Natural killer cell treated with Interleukin-12 subunit alpha and Interleukin-12 subunit beta and Interleukin-15 and Interleukin-18, amount 100 ng/mL, for 72 hours (primary cell): ENCODE measurements at places on chromosomes 11 and 22. TPM values are rescaled to one million over a fixed set of nuclear protein-coding genes. Genes with fewer than 3 reads are reported as not detected.
A peak's percentile ranks its signal among the peaks of the same experiment; 100 is the strongest.

OTUB1 gene
- 87.8 TPM for total RNA-seq

TPST2 gene
- 43.1 TPM for total RNA-seq

FXYD2 gene
- 1.5 TPM for total RNA-seq

FAM111B gene
- total RNA-seq, result 26.7 TPM

DNA sequence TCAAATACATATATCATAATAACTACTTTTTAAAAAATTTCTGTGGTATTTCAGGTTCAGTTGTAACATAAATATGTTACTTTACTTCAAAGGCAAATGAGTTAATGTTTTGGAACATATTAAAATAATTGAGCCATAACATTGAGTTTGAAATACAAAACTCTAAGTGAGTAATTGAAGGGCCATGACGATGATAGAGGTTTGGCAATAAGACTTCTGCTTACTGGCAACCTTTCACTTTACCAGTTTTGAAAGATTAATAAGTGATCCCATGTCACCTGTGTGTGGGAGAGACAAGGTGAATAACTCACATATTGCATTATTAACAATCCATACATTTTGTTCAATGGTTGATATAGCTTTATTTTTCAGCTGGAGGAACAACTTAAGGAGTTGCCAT, 144.4 kb downstream of the GRIA4 start:
- no peak for DNase-seq
- no peaks in the 10 kb centered on the region for H3K36me3 ChIP-seq
- no peak overlapping the region for H3K4me3 ChIP-seq
- H3K4me1 ChIP-seq, result no peaks in the 10 kb centered on the region

DNA sequence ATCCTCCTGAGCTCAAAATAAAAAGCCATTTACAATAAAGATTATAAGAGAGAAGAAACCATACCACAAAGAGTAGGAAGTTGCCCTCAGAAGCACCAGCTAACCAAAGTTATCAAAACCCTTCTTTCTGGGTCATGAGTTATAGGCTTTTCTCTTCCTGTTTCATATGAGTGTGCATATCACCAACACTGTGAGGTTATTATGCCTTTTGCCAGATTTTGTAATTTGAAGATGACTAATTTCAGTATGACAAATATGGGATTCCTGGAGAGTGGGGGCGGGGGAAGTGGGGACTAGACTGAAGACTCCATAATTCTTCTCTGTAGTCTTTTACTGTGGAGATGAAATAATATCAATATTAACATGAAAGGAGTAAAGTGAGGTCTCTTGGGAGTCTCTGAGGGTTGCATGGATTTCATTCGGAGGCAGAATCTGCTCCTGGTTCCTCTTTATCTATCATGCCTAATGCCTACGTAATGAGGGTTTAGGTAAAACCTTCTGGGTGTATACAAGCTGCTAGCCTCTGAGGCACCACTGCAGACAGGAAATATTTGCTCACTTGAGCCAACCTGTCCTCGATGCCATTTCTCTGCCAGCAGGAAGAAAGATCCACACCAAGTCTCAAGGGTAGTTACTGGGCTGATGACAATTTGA, 2.1 kb downstream of the LPXN start:
- DNase-seq, result peak; percentile 77
- peak overlapping the region; percentile 97 for H3K4me3 ChIP-seq
- no peaks in the 10 kb centered on the region for H3K27me3 ChIP-seq
- H3K27ac ChIP-seq, result peak overlapping the region; percentile 98

DNA sequence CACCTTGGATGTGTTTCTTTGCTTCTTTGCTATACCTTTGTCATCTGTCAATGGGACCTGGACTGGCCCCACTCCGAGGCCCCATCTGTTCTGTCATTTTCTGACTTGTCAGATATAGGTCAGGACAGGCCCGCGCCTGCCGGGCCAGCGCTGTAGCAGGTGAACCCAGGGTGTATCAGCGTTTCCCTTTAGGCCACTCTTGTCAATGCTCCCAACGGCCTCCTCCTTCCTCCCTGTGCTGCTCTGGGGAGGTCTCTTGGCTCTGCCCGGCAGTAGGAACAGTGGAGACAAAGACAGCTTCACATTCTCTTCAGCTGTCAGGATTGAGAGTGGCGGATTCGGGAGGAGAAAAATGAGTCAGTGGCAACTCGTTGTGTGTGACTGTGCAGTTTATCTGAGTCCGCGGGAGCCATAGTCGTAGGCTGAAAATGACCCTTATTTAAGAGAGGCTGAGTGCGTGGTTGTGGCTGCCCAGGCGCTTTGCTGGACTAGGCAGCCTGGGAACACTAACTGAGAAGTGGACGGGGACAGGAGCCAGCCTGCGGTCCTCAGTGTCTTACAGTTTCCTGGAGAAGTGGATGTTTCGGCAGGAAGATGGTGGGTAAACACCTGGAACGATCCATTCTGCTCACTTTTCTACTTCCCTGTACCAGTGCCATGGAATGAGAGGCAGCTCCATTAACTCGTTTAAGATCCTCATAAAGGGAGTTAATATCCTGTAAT, 102.3 kb downstream of the PRR5L start:
- H3K4me1 ChIP-seq, result peaks cover 66% of the 10 kb centered on the region
- DNase-seq, result no peak
- peak overlapping the region; percentile 100 for H3K27ac ChIP-seq
- peaks cover 46% of the 10 kb centered on the region for H3K36me3 ChIP-seq
- peak overlapping the region; percentile 66 for H3K4me3 ChIP-seq

GRCh38 chr11:7493670-7494069, 8.4 kb downstream of the OLFML1 start:
- no peak overlapping the region for H3K27ac ChIP-seq
- no peak for DNase-seq
- no peak overlapping the region for H3K4me3 ChIP-seq
- H3K4me1 ChIP-seq, result peaks cover 6% of the 10 kb centered on the region
- no peaks in the 10 kb centered on the region for H3K36me3 ChIP-seq

GRCh38 chr11:34411791-34412190, 26.9 kb upstream of the CAT start:
- H3K4me3 ChIP-seq, result no peak overlapping the region
- H3K36me3 ChIP-seq, result peaks cover 25% of the 10 kb centered on the region
- no peaks in the 10 kb centered on the region for H3K4me1 ChIP-seq
- DNase-seq, result no peak
- peaks cover 46% of the 10 kb centered on the region for H3K27me3 ChIP-seq
- no peak overlapping the region for H3K27ac ChIP-seq

DNA sequence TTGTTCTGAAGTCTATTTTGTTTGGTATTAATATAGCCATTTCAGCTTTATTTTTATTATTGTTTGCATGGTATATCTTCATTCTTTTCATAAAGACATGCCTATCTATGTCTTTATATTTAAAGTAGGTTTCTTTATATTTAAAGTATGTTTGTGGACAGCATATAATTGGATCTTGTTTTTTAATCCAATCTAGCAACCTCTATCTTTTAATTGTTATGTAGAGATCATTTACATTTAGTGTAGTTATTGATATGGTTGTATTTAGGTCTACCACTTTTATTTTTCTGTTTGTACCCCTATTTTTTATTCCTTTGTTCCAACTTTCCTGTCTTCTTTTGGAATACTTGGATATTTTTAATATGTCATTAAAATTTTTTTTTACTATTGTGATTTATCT, 13.8 kb downstream of the TPBGL start:
- H3K36me3 ChIP-seq, result no peaks in the 10 kb centered on the region
- DNase-seq, result no peak
- H3K4me1 ChIP-seq, result no peaks in the 10 kb centered on the region
- H3K27ac ChIP-seq, result no peak overlapping the region

DNA sequence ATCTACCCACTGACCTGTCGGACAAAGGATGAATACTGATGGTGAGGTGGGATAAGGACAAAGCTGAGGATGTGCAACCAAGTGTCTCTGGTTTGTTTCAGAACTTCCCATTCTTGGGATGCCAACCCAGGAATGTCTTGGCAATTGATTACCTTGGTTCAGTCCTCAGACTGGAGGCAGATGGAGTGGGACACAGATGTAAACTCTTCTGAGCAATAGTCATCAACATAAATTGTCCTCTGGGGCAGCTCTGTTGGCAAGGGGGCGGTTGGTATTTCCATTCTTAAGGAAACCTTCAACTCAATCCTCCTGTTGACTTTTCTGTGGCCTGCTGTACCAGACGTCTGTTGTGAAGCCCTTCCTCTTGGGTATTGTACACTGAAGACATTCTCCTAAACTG, 6.8 kb downstream of the ABTB2 start:
- no peak overlapping the region for H3K4me3 ChIP-seq
- no peak overlapping the region for H3K27ac ChIP-seq
- no peak for DNase-seq
- H3K4me1 ChIP-seq, result peaks cover 32% of the 10 kb centered on the region

GRCh38 chr11:47109727-47110246, 66.9 kb downstream of the ARFGAP2 start:
- no peaks in the 10 kb centered on the region for H3K27me3 ChIP-seq
- no peak overlapping the region for H3K27ac ChIP-seq
- H3K36me3 ChIP-seq, result no peaks in the 10 kb centered on the region

DNA sequence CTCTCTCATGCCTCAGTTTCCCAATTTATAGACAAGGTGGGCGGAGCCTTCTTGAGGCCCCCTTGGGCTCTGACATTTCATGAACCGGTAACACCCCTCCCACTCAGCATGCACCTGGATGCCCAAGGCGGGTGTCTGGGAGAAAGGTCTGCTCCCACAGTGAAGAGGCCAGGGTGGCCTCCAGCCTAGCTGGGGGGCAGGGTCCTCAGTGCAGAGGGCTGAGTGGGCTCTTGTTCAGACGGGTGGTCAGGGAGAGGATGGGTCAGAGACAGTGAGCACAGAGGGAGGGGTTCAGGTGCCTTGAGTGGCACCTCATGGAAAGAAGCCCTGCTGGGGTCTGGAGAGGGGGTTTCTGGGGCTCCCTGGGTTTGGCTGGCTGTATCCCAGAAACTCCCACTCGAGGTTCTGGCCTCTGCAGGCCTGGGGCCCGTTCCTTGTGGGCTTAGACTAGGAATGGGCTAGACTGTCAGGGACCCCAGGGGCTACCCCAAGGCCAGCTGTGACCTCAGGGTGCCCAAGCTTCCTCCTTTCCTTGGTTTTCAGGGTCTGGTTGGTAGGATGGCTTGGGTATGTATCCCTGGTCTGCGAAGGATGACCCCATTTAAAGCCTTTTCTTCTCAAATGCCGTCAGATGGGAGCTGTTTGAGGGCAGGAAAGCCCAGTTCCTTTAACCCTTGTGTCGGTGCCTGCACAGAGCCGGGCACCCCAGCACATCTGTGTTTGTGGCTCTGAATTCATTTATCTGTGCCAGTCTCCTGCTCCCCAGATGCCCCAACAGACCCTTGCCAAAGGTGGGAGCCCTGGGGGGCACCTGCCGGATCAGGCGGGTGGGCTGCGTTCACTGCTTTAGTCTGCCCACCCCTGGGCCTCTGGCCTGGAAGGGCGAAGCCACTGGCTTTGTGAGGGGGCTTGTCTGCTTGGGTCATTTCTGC, 1.2 kb downstream of the SYNGR1 start:
- peak overlapping the region; percentile 55 for H3K4me3 ChIP-seq
- no peak for DNase-seq
- no peaks in the 10 kb centered on the region for H3K36me3 ChIP-seq
- peaks cover 16% of the 10 kb centered on the region for H3K4me1 ChIP-seq
- no peak overlapping the region for H3K27ac ChIP-seq

DNA sequence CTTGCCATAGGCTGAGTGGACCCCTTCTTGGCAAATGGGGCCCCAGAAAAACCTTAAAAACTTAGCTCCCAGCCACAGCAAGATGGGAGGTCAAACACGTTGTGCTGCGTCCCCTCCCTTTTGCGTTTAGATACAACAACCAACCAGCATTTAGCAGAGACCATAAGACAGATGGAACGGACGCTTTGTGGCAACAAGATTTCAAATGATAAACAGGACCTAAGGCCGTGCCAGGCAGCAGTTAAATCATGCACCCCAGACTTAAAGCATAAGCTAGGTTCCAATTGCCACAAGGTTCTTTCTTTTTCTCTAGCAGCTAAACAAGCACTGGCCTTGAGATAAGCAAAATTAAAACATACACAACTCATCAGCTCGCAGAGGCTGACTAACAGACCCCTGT, 39.4 kb upstream of the NTM start:
- H3K27me3 ChIP-seq, result no peaks in the 10 kb centered on the region
- no peak overlapping the region for H3K27ac ChIP-seq
- H3K4me3 ChIP-seq, result no peak overlapping the region
- H3K4me1 ChIP-seq, result no peaks in the 10 kb centered on the region
- no peaks in the 10 kb centered on the region for H3K36me3 ChIP-seq
- DNase-seq, result no peak

GRCh38 chr11:74014880-74015279, 6.0 kb upstream of the UCP3 start:
- H3K27me3 ChIP-seq, result no peaks in the 10 kb centered on the region
- H3K4me1 ChIP-seq, result peaks cover 46% of the 10 kb centered on the region
- H3K36me3 ChIP-seq, result peaks cover 16% of the 10 kb centered on the region
- no peak overlapping the region for H3K4me3 ChIP-seq
- H3K27ac ChIP-seq, result no peak overlapping the region

- no peak overlapping the region for H3K27ac ChIP-seq
- H3K4me1 ChIP-seq, result no peaks in the 10 kb centered on the region
- peaks cover 8% of the 10 kb centered on the region for H3K27me3 ChIP-seq
- H3K36me3 ChIP-seq, result no peaks in the 10 kb centered on the region
These were observed 44.2 kb upstream of the TTLL12 start for GRCh38 chr22:43230971-43231723.

- H3K27ac ChIP-seq, result no peak overlapping the region
- no peaks in the 10 kb centered on the region for H3K36me3 ChIP-seq
- no peak for DNase-seq
- H3K27me3 ChIP-seq, result peaks cover 2% of the 10 kb centered on the region
- peak overlapping the region; percentile 88 for H3K4me3 ChIP-seq
These were observed 41.6 kb downstream of the WEE1 start for GRCh38 chr11:9615031-9615451.

- DNase-seq, result no peak
- H3K4me1 ChIP-seq, result peaks cover 25% of the 10 kb centered on the region
- H3K27me3 ChIP-seq, result no peaks in the 10 kb centered on the region
- peak overlapping the region; percentile 0 for H3K4me3 ChIP-seq
These were observed 8.2 kb downstream of the SDF2L1 start for GRCh38 chr22:21650280-21650679.

GRCh38 chr11:74319139-74319816, 7.8 kb upstream of the P4HA3 start:
- no peak for DNase-seq
- no peaks in the 10 kb centered on the region for H3K4me1 ChIP-seq
- peaks cover 22% of the 10 kb centered on the region for H3K27me3 ChIP-seq
- no peak overlapping the region for H3K27ac ChIP-seq
